ENCODE measurements at places on chromosomes 12 and 14.
A peak's percentile ranks its signal among the peaks of the same experiment; 100 is the strongest.

DNA sequence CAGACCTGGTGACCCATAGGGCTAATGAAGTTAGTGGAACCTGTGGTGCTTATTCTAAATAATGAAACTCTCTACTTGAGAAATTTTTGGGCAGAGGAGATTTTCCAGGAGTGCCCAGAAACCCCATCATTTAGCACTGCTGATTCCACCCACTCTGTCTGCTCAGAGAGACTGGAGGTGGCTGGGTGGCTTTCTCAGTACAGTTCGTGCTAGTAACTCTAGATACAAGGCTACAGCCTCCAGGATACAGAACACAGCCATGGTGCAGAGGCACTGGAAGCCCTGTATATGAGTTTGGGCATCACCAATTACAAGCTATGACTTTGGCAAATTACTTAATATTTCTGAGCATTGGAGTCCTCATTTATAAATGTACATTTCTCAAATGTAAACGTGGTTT is 32.4 kb downstream of the CCDC177 start:
- no peak for DNase-seq

DNA sequence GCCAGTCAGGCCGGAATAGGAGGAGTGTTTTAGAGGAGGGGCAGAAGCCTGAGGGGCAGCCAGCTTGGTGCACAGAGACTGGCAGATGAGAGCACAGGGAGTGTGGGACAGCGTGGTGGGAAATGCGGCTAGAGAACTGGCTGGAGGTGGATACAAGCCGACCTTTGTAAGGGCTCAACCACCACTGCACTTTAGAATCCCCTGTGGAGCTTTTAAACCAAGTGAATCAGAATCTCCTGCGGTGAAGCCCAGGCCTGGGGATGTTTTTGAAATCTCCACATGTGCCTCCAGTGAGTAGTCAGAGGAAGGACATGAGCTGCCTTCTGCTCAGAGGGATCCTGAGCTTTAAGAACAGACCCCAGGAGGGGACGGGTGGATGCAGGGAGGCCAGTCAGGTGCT is 10.9 kb upstream of the PCED1B start:
- DNase-seq: no peak

DNA sequence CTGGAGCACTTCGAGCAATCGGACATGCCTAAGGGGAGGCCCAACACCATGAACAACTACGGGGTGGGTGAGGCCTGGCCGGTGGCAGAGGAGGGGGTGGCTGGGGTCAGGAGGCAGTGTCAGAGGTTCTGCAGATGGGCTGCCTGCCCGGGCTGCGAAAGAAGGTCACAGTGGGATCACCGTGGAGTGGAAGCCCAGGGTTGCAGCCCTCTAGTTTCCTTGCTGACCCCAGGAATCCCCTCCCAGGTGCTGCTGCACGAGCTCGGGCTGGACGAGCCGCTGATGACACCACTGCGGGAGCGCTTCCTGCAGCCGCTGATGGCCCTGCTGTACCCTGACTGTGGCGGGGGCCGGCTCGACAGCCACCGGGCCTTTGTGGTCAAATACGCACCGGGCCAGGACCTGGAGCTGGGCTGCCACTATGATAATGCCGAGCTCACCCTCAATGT is 1.9 kb upstream of the ARL6IP4 start:
- DNase-seq: no peak

DNA sequence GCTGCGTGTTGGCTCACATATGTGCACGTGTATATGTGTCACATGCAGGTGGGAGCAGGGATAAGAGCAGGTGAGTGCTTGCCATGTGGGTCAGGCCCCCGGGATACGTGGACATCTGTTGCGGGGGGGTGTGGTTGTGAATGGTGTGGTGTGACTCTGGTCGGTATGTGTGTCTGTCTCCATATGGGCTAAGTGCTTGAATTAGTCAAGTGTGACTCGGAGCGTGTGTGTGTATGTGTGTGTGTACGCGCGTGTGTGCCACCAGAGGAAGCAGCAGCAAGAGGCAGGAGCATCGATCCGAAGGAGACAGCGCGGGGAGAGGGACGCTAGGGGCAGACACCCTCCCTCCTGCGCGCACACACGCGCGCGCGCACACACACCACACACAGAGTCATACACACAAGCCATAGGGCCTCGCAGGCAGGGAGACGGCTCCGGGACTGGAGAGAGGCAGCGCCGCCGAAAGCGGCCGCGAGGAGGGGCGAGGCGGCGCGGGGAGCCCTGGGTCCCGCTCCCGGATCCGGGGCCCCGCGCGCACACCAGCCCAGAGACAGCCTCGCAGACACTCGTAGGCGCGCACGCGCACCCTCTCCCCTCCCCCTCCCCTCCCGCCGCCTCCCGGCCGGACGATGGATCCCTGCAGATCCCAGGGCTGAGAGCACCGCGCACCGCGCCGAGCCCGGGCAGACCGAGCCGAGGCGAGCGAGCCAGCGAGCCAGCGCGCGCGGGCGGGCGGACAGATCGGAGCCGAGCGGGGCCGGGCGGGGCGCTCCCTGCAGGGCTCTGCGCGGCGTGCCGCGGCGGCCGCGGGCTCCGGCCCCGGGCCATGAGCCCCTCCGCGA is at the start of gene ASIC1:
Gene ASIC1, plus strand, starts transcription at position 597 of the 842 bp plus-strand sequence. CDS start 1,171 bp downstream, outside the sequence.
- peak; percentile 57 for DNase-seq

GRCh38 chr12:30548203-30548602 is 147.5 kb downstream of the IPO8 start:
- no peak for DNase-seq

DNA sequence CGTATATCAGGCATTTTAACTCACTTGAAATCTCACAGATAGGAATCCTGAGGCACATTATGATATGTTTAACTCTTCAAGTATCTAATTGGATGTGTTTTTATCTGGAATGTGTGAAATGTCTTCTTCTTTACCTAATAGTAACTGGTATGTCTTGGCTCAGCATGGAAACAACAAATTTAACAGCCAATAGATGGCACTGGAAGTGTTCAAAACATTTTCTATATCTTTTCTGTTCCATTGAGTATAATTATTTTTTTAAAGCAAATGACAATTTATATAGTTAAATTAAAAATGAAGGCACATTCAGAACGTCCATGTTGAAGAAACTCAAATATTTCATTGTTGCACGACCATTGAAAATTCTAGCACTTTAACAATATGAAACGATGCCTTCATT is 164.6 kb upstream of the SLC16A7 start:
- no peak for DNase-seq

DNA sequence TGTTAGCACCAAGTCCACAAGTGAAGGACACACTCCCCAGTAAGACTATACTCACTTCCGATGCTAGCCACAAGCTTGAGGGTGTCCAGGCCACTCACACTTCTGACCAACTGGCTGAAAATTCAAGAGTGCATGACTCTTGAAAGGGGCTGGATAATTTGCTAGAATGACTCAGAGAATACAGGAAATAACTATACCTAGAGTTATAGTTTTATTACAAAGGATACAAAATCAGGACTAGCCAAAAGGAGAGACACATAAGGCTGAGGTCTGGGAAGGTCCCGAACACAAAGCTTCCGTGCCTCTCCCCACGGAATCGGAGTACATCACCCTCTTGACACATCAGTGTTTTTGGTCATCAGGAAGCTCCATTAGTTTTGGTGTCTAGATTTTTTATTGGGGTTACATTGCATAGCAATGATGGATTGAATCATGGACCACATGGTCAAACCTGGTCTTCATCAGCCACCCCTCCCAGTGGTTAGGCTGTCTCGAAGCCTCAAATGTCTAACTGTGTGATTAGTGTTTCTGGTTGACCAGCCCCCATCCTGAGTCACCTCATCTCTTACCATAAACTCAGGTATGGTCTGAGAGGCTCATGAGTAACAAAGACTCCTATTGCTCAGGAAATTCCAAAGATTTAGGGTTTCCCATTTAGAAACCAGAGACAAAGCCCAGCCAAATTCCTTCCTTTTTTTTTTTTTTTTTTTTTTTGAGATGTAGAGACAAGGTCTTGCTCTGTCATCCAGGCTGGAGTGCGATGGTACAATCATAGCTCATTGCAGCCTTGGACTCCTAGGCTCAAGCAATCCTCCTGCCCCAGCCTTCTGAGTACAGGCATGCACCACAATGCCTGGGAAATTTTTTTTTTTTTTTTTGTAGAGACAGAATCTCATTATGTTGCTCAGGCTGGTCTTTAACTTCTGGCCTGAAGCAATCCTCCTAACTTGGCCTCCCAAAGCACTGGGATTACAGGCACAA is 472.0 kb upstream of the TBX3 start:
- no peak for DNase-seq

DNA sequence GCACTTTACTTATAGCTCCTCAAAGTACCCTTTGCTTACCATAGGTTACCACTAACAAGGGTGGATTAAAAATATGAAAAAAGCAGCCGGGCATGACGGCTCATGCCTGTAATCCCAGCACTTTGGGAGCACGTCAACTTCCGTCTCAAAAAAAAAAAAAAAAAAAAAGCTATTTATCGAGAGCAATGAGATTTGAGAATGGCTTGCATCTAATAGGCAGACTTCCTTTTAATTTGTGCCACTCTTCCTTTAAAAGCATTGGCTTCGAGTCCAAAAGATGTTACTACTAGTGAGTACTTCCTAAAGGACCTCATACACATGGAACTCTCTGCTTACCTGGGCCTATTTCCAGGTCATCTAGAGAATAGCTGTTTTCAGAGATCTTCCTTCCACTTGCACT is 38.5 kb upstream of the CERS5 start:
- DNase-seq: no peak

DNA sequence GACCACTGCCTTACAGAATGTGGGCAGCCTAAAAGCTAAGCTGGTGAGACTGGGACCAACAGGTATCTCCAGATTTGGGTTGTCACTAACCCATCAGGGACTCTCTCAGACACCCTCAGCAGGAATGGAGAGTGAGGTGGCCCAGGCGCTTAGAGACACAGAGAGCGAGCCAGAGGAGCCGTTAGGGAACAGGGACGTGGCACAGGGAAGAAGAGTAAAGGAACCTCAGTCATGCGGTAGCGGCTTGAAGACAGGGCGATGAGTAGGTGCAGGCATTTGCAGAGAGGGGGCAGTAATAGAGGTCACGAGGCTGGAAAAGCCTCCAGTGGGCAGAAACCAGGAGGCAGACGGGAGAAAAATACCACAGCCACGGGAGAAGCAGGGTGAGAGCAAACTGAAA is 158.0 kb upstream of the CCND2 start:
- no peak for DNase-seq

- no peak for DNase-seq
Measured at GRCh38 chr12:3332188-3332587, 158.8 kb upstream of the PRMT8 start.

GRCh38 chr14:55638665-55639064 is 58.7 kb downstream of the KTN1 start:
- no peak for DNase-seq

DNA sequence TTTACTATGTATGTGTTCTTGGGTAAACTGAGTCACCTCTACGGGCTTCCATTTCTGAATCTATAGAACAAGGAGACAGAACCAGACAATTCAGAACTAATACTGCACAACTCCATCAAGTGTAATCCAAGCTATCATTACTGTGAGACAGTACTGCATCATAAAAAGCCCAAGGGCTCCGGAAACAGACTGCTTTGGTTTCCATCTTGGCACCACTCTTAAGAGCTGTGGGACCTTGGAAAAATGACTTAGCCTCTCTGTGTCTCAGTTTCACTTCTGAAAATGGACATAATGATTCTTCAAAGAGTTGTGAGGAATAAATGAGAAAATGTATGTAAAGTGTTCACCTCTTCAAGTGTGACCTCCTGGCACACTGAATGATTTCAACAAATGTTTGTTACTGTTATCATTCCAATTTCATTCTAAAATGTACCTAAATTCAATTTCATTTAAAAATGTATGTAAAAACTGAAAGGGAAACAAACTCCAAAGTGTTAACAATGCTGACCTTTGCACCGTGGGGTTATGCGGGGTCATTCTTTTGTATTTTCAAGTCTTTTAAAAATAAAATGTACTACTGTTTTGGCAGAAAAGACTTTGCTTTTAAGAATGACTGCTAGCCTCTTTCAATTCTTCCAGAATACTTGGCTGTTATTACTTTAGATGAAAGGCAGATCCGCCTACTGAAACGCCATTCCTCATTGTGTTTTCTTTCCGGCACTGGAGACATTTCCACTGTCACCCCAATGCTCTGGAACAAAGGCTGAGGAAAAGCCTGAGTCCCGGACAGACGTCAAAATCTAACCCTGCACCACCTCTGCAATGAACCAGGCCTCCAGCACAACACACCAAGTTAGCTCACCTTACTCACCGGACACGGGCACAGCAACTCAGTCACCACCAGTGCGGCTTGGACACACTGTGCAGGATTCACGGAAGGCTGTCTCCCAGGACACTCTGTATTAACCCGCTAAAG is 62.8 kb downstream of the TMCC3 start:
- DNase-seq: no peak

DNA sequence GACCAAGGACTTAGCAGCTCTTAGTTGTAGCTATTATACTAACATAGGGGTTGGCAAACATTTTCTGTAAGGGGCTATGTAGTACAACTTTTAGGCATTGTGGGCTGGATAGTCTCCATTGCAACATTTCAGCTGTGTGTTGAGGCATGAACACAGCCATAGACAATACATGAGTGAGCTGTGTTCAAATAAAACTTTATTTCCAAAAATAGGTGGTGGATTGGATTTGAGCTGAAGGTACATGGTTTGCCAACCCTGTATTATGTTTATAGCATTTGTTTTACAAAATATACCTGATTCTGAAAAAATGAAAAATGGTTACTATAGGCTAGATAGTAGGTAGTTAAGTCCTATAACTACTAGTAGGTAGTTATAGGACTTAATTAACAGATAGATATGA is 40.5 kb downstream of the ETNK1 start:
- no peak for DNase-seq

DNA sequence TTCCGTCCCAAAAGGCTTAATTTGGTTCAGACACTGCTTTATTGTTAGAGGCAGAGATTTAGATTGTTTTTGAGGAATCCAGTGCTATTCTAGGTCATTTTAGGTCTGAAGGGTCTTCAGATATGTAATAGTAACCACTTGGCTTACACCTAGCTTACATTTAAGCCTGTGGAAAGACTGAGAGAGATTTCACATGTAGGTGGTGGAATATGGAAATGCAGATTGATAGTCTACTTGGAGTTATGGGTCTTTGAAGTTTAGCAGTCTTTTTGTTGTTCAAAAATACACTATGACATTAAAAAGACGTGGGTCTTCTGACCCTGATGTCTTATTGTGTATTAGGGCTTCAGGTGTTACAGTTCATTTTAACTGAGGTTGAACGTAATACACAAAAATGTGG is 51.4 kb upstream of the CCT2 start:
- DNase-seq: no peak

DNA sequence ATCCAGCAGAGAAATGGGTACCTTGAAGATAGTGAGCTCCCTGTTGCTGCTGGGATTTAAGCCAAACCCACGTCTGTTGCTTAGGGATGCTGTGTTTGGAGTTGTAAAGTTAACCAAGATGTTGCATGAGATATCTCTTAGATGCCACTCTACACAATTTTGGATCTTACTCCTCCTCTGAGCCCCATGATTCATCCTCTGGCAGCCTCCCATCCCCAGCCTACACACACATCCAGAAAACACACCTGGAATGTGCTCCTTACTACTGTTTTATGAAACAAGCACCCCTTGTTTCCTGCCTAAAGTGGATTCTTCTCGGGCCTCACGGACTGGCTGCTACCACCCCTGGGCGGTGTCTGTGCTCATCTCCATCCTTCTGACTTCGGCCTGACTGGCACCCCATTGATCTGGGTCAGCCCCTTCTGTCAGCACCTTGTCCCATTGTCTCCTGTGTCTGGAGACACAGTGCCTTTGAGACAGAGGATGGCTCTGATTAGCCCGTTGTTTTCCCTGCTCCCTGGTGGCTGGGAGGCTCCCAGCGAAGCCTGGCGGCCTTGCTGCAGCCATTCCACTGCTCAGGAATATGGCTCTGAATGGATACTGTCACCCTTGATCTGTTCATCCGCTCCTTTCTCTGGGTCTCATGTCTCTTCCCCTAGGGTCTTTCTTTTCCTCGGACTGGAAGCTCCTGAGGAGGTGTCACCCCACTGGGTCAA is 24.3 kb downstream of the TSPAN9 start:
- no peak for DNase-seq
